ENCODE measurements at places on chromosomes 13 and 19.

DNA sequence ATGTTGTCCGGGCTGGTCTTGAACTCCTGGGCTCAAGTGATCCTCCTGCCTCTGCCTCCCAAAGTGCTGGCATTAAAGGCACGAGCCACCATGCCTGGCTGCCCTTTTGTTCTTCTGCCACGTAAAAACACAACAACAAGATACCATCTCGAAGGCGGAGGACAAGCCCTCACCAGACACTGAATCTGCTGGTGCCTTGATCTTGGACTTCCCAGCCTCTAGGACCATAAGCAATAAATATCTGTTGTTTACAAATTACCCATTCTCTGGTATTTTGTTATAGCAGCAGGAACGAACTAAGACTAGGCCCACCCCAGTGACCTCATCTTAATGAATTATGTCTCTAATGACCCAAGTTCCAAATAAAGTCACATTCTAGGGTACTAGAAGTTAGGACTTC lies 128.4 kb upstream of the CACNA1A start:
- DNase-seq: no peak

GRCh38 chr13:29429286-29429900 lies 166.1 kb downstream of the SLC7A1 start:
- no peak for DNase-seq

DNA sequence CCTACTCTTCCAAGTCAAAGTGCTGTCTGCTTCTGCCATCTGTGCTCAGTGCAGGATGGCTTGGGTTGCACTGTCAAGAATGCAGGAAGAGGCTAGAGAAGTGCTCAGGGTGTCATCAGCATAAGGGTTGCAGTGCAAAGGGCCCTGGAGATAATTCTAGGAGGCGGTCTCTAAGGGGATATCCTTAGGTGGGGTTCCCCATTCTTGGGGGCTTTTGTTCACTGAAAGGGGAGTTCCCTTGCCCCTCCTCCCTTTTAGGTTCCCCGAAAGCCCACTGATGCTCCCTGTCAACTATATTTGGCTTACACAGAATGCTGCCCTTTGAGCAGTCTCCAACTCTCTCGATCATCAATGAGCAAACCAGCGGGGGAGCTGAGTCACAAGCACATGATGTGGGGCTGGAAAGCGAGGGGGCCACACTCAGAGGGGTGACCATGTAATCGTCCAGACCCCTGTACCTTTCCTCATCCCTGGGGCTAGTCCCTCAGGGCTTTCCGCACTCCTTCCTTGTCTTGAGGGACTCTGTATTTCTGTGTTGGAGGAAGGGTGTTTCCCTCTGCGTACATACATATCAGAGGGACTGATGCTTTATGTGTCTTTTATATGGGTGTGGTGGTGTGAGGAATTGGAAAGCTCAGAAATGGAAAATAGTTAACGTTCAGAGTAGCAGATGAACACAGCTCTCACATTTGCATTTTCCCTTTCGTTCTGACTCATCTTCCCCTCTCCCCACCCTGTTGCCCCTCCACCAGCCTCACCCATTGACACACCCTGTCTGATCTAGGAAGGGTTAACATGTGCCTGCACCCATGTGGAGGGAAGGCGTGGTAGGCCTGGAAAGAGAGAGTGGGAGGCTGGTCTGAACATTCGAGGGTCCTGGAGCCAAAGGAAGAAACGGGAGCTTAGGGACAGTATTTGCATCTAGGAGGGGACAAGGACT lies 6.7 kb downstream of the ZBTB32 start:
- no peak for DNase-seq

DNA sequence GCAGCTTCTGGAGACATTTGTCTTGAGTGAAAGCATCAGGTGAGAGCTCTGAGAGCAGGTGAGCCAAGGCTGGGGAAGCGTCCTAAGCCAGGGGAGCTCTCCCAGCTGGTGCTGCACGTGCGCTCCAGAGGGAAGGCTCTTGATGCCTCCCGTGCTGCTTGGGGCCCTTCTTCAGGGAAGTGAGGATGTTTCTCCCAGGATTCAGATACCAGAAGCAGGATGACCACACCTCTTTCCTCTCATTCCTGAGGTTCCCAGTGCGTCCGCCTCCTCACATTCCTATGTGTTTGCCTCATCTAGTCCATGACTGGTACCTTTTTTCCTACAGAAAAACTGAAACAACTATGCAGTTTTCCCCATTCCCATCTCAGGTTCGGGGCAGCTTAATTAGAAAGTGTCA lies 231.0 kb upstream of the IRS2 start:
- no peak for DNase-seq

Data from stimulated activated CD8-positive, alpha-beta memory T cell treated with anti-CD3 and anti-CD28 coated beads, Interleukin-7, amount 100 ng/mL, for 1 hour (primary cell).